ENCODE measurements at places on chromosomes 3 and 15. TPM values are rescaled to one million over a fixed set of nuclear protein-coding genes. Genes with fewer than 3 reads are reported as not detected.

The PIAS1 gene
- 60.5 TPM for total RNA-seq

The TMEM207 gene
- total RNA-seq: 0.19 TPM

The RASGRF1 gene
- 2.6 TPM for total RNA-seq

The MASP1 gene
- 2.8 TPM for total RNA-seq

Data from testis (tissue), 5 donors.